Cortex of kidney (tissue), 1 donor: ENCODE measurements at places on chromosomes 1 and 21.

DNA sequence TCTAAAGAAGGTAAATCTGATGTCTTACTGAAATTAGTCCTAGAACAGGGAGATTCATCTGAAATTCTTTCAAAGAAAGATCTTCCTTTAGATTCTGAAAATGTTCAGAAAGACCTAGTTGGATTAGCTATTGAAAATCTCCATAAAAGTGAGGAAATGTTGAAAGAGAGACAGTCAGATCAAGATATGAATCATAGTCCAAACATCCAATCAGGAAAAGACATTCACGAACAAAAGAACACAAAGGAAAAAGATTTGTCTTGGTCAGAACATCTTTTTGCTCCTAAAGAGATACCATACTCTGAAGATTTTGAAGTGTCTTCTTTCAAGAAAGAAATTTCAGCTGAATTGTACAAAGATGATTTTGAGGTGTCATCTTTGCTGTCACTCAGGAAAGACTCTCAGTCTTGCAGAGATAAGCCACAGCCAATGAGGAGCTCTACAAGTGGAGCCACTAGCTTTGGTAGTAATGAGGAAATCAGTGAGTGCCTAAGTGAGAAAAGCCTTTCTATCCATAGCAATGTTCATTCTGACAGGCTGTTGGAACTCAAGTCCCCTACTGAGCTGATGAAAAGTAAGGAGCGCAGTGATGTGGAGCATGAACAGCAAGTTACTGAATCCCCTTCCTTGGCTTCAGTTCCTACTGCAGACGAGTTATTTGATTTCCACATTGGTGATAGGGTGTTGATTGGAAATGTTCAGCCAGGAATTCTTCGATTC, 61.6 kb upstream of the QSOX1 start:
- DNase-seq: no peak

- no peak for DNase-seq
These were observed 243.6 kb downstream of the DNM3 start for GRCh38 chr1:172084876-172085275.

DNA sequence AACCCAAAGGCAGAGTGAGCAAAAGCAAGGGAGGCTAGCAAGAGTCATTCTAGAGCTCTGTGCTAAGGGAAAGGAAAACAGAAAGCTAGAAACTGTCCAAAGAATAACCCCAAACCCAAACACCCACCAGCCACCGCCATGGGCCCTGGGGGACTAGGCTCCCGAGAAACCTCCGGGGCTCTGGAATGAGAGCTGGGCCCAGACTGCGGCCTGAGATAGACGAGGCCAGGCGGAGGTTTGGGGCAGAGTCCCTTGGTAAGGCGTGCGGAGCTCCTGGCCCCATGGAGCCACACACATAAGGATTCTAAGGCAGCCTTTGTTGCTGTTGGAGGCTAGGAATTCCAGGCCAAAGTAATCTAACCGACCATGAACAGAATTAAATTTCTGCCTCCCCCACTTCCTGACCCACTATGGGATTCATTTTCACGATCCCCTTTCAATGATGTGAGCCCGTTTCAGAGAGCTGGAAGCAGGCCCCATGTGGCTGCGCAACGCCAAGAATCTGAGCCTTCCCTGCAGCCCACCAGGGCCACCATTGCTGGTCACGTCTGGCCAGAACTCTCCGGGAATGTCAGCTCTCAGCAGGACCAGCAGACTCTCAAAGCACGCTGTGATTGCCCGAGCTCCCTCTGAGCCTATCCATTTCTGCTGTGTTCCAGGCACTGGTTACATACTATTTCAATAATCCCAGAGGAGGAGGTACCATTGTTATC, 145.0 kb downstream of the TRABD2B start:
- DNase-seq: no peak

- no peak for DNase-seq
These were observed at the start of gene MR1 for GRCh38 chr1:181033799-181034451. Gene MR1, plus strand, starts transcription at chr1:181033983. Its CDS starts 25 bp downstream, at chr1:181034008.

GRCh38 chr1:204680461-204680860, 5.1 kb downstream of the LRRN2 start:
- no peak for DNase-seq

DNA sequence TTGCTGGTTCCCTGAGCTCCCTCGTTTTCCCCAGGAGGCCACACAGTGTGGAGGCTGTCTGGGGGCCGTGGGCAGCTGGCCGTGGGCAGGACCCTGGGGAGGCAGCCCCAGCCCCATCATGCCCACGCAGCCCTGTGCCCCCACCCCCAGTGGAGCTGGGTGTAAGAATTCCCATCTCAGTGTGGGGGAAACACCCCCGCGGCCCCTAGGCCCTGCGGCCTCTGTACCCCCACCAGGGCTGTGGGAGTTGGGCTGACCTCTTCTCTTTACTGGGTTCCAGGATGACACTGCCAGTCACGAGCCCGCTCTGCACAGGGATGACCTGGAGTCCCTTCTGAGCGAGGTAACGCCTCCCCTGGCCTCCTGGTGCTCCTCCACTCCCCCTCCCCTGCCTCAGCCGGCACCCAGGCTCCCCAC, 3.7 kb upstream of the PFKL start:
- DNase-seq: no peak

DNA sequence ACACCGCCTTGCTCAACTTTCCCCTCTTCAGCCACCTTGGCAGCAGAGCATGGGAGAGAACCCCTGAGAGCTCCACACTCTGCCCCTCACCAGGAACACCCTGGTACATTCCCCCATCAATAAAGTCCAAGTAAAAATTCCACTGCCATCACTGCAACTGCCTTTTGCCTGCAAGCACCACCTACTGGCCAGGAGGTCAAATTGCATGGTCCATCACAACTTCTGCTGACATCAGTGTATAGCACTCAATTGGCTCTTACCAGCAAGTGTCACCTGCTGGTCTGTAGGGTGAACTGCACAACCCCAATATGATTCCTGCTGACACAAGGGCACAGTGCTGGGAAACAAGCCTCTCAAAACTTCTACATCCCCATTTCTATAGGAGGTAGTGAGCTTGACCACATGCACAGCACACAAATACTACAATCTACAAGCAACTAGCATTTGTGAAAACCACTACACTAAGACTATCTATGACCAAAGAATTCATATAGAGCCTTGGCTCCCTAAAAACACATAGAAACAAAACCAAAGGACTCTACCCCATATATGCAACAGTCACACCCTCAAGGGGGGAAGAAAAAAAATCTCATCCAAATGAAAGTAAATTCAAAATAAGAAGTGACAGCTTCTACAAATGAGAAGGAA, 69.2 kb downstream of the FASLG start:
- DNase-seq: no peak

DNA sequence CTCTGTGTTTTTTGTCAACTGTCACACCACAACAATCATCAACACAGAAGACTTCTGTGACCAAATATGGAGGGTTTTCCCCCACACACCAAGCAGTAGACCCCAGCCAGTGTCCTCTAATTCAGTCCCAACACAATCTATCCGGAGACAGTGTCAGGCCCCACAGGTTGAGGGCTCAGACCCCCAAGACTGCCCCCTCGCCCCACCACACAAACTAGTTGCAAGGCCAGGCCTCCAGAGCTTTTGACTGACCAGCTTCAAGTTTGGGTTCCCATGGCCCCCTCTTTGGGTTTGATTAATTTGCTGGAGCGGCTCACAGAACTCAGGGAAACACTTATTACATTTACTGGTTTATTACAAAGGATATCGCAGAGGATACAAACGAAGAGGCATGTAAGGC, 37.2 kb downstream of the NEK2 start:
- DNase-seq: no peak
